ENCODE measurements at places on chromosomes 6 and 20.

- DNase-seq, result no peak
These were observed 429.8 kb downstream of the QKI start for GRCh38 chr6:163844357-163844756.

DNA sequence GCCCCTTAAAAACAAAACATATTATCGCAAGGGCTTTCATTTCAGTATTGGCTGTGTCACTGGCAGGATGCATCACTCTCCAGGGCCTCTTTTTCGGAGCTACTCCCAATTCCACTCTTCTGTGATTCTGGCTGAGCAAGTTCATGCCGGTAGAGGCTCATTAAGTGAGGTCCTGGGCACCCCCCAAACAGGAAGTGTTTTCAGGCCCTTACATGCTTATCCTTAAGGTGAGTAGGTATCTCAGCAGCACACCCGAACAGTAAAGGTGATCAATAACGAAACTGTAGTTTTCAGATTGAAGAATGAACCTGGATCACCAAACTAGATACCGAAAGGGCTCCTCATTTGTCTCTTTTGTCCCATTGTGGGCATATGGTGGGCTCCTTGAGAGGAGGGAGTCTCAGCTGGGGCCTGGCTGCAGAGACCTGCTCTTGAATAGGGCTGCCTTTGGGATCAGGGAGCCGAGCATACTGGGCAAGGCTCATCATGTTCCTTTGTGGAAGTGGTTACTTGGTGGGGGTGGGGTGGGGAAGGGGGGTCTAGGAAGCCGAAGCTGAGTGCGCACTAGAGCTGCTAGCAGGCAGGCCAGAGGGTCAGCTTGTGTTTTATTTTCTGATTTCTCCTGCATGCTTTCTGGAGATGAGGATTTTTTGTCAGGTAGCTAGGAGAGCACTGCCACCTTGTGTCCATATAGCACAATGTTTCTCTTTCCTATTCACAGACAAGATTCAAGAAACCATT is 65.2 kb downstream of the CDS2 start:
- DNase-seq, result no peak

- peak; percentile 55 for DNase-seq
These were observed 50.5 kb downstream of the EBF4 start for GRCh38 chr20:2742934-2743559.

DNA sequence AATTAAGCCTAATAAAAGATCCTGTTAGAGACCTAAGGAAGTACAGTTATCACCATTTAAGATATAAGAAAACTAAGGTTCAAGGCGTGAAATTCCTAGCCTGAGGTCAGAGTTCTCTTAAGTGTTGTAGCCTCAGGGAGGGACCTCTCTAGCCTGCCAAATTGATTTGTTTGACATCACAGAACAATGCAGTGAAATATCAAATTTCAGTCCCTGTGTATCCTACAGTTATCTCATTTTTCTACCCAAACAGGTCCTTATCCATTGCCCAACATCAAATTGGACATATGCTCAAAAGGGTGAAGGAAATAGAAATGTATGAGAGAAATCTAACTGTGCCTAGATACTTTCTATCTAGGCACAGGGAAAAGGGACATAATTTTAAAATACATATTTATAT is 63.0 kb downstream of the NCOA7 start:
- DNase-seq, result no peak

- peak; percentile 35 for DNase-seq
These were observed 771 bp downstream of the ARFRP1 start for GRCh38 chr20:63706852-63707557.

DNA sequence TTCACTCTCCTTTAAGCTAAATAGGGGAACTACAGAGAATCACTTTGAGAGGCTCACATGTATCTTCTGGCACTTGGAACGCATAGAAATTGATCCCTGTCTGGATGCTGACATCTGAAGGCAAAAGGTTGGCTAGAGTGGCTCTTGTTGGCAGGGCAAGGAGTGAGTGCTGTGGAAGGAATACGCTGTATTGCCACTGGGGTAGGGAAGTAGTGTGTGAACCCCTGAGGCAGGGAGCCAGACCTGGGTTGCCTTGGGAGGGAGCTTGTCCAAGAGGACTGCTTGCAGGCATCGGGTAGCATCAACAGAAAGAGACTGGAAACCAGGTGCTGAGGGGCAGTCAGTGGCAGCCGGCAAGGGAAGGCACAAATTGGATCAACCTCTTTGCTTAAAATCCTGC is 8.9 kb upstream of the MMS22L start:
- DNase-seq, result no peak

GRCh38 chr6:107061125-107062020 is 33.4 kb downstream of the MTRES1 start:
- no peak for DNase-seq

DNA sequence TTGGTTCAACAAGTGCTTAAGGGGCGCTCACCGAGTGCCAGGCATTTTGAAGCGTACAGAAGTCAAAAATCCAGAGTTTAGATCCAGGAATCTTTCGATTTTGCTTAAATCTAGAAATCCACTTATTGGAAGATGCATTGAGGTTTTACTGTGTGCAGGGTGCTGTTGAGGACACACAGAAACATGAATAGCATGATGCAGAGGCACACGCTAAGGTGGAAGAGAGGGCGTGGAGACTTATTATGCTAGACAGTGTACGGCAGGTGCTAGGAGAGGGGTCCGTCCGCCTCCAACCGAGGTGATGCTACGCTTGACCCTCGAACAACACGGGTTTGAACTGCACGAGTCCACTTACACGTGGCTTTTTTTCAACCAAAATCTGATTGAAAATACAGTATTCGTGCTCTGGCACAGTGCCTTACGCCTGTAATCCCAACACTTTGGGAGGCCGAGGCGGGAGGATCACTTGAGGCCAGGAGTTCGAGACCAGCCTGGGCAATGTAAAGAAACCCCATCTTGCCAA is 1.0 kb upstream of the KIF13A start:
- no peak for DNase-seq

DNA sequence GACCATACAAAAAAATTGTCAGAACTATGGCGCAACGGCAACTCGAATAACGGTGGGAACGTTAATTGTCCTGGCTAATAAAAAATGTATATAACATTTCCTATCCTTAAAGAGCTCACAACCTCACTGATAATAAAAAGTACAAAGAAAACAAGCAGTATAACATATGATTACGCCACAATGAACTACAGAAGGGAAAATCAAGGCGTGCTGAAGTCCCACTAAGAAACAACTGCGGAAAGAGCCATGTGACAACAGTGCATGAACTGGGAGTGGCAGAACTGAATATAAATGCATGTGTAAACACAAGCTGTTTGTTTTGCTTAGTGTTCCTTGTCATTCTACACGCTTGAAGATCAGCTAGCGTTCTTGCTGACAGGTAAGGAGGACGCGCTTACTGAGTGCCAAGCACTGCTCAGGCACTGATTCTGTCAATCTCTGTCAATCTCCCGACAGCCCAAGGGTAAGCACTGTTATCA is 466 bp upstream of the PSMB1 start:
- peak; percentile 1 for DNase-seq

GRCh38 chr6:140987364-140988155 is 1145.2 kb upstream of the GJE1 start:
- no peak for DNase-seq

GRCh38 chr6:87724983-87725811 is 23.2 kb upstream of the AKIRIN2 start:
- DNase-seq, result no peak

GRCh38 chr6:46377209-46377608 is 114.0 kb downstream of the RCAN2 start:
- no peak for DNase-seq

- no peak for DNase-seq
These were observed 76.7 kb downstream of the GPR6 start for GRCh38 chr6:110054664-110055386.

DNA sequence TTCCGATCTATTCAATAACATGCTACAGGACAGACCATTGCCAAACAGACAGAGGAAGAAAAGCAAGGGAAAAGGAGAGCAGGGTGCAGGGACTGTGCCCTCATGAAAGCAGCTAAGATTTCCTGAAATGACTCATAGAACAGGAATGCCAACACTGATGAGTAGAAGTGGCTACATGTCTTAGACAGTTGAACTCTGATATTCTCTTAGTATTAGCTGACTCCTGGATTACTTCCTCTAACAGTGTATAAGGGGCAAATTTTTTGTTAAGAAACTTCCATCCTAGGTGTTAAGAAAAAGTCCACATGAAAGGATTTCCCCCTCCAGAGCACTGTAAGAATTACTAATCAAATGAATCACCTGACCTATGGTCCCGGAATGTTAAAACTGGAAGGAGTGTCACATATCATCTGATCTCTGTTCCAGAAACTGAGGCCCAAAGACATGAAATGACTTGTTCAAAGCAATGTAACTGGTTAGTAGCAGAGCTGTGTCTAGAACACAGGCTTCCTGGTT is 224.9 kb downstream of the IBTK start:
- DNase-seq, result no peak

- DNase-seq, result no peak
These were observed 14.8 kb upstream of the NAA20 start for GRCh38 chr20:20002101-20002998.

- no peak for DNase-seq
These were observed 28.3 kb upstream of the BCLAF1 start for GRCh38 chr6:136317971-136318370.

GRCh38 chr6:117169781-117170281 is 95.5 kb upstream of the VGLL2 start:
- no peak for DNase-seq

DNA sequence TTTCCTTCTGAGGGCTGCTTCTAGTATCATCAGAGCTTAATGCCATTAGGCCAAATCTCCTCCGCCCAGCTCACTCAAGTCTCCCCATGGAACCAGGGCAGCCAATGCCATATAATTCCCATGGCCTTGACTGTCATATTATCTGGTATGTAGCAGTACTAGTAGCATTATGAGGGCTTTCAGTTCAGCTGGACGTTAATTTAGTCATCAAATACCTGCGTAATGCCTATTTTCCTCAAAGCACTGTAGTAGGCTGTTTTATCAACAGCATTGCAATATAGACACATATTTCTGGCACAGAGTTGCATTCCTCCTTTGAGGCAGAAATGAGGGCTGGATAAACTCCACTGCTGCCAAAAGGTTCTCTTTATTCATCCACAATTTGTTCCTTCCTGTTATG is 1.7 kb downstream of the KCTD20 start:
- no peak for DNase-seq

GRCh38 chr6:162154001-162154400 is 573.6 kb downstream of the PRKN start:
- no peak for DNase-seq

GRCh38 chr20:57482796-57483195 is 42.1 kb downstream of the CTCFL start:
- no peak for DNase-seq

DNA sequence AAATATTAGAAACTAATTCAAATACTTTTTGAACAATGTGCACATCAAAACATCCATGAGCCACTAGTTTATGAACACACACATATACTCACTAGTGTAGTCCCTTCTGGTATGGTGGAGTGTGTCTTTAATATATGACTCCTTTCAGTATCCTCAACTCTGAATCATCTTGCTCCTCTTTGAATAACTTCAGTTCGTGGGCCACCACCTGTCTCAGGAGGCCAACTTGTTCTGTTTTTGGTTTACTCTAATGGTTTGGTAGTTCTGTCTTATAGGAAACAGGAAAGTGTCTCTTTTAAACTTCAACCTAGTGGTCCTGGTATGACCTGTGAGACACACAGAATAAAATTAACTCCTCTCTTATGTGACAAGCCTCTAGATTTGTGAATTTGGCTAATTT is 55.6 kb downstream of the ZNF292 start:
- DNase-seq, result no peak

- no peak for DNase-seq
These were observed 102.9 kb upstream of the FRMD1 start for GRCh38 chr6:168181876-168182275.

- DNase-seq, result no peak
These were observed 802.9 kb downstream of the MAFB start for GRCh38 chr20:39885975-39886649.

GRCh38 chr20:41009946-41010345 is 18.7 kb upstream of the TOP1 start:
- no peak for DNase-seq

DNA sequence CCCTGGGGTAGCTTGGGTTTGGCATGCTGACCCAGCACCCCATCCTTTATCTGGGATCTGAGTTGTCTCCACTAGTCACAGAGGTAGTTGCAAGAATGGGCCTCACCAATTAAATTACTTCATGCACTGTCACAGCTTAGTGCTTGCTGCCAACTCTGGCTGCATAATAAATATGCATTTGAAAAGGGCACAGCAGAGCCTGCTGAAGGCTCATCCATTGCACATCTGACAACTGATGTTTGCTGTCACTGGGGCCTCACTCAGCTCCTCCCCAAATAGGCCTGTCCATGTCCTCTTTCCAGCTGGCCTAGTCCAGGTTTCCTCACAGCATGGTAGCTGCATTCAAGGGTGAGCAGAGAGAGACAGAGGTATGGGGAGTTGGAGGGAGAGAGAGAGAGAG is 13.3 kb upstream of the NXT1 start:
- no peak for DNase-seq

- DNase-seq, result no peak
These were observed at the start of gene NECAB3 for GRCh38 chr20:33674294-33675135. NECAB3 (minus strand) TSS chr20:33674428; CDS start chr20:33674352, 76 bp downstream.

- no peak for DNase-seq
These were observed 73.9 kb upstream of the IPCEF1 start for GRCh38 chr6:154430481-154430919.

- DNase-seq, result no peak
These were observed 11.5 kb downstream of the DLGAP4 start for GRCh38 chr20:36317675-36318074.

- no peak for DNase-seq
These were observed 1.7 kb upstream of the TMEM170B start for GRCh38 chr6:11535801-11536230.

DNA sequence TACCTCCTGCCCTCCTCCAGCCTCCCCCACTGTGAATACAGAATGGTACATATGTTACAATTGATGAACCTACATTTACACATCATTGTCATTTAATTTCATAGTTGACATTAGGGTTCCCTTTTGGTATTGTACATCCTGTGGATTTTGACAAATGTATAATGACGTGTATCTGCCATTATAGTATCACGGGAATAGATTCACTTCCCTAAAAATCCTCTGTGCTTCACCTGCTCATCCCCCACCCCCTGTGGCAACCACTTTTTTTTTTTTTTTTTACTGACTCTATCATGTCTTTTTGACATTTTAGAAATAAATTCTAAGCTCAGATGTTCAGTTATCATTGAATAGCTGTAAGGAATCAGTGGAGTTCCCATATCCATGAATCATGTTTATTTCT is 30.4 kb downstream of the HECA start:
- no peak for DNase-seq

- no peak for DNase-seq
These were observed 107.1 kb downstream of the BANF2 start for GRCh38 chr20:17806739-17807441.

DNA sequence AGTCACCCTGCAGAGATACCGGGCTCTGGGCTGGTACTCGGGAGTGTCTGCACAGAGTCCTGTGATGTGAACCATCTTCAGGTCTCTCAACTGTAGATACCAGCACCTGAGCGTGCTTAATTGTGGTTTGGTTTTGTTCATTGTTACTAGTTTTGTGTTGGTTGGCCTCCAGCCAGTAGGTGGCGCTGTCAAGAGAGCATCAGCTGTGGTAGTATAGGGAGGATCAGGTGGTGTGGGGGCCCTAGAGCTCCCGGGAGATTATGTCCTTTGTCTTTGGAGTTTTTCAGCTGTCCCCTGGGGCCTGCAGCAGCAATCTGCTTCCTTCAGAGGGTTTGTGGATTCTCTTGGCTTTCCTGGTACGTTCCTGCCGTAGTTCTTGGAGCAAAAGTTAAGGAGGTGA is 67.9 kb downstream of the CDYL start:
- no peak for DNase-seq

GRCh38 chr20:40991181-40991889 is 37.3 kb upstream of the TOP1 start:
- no peak for DNase-seq

Data from stimulated activated CD8-positive, alpha-beta memory T cell treated with anti-CD3 and anti-CD28 coated beads, Interleukin-4, amount 100 ng/mL, for 1 hour (primary cell).